ENCODE measurements at places on chromosomes 7 and 10. TPM values are rescaled to one million over a fixed set of nuclear protein-coding genes. Genes with fewer than 3 reads are reported as not detected.

The CXCL12 gene
- total RNA-seq: 16.5 TPM

The UPF2 gene
- 9.6 TPM for total RNA-seq

The FMC1 gene
- 0.25 TPM for total RNA-seq

The DDC gene
- total RNA-seq: not detected

The BPGM gene
- 8.7 TPM for total RNA-seq

The ACBD7 gene
- 1.5 TPM for total RNA-seq

The BMI1 gene
- 31.4 TPM for total RNA-seq

The DRGX gene
- 0.10 TPM for total RNA-seq

The MEOX2 gene
- not detected for total RNA-seq

The FAM241B gene
- total RNA-seq: 4.3 TPM

The FAM237B gene
- not detected for total RNA-seq

The GATAD1 gene
- total RNA-seq: 5.2 TPM

The NEUROD6 gene
- not detected for total RNA-seq

The ASB15 gene
- not detected for total RNA-seq

The CLCN1 gene
- total RNA-seq: not detected

The TNS3 gene
- 27.6 TPM for total RNA-seq

The OGDHL gene
- total RNA-seq: not detected

The ZCCHC24 gene
- total RNA-seq: 17.8 TPM

The ABCB1 gene
- total RNA-seq: 0.81 TPM

The AKR1C1 gene
- total RNA-seq: 74.0 TPM

The HOXA11 gene
- total RNA-seq: 3.2 TPM

The SCART1 gene
- 1.5 TPM for total RNA-seq

The NUPR2 gene
- total RNA-seq: not detected

The WDFY4 gene
- total RNA-seq: 0.63 TPM

The SLC39A12 gene
- total RNA-seq: 0.23 TPM

The MKX gene
- total RNA-seq: 33.7 TPM

The TMEM229A gene
- not detected for total RNA-seq

The PCLO gene
- not detected for total RNA-seq

The NPFFR1 gene
- total RNA-seq: not detected

The APBB1IP gene
- not detected for total RNA-seq

The NUTM2A gene
- 0.10 TPM for total RNA-seq

The OPN1SW gene
- not detected for total RNA-seq

The PDE6C gene
- total RNA-seq: not detected

The TRPV5 gene
- not detected for total RNA-seq

The ENTPD7 gene
- 9.8 TPM for total RNA-seq

The PANK1 gene
- total RNA-seq: 3.9 TPM

The NPY gene
- total RNA-seq: not detected

The TAS2R41 gene
- total RNA-seq: not detected

The DGKI gene
- 0.12 TPM for total RNA-seq

The CPXM2 gene
- total RNA-seq: 0.52 TPM

All from MG63 (cell line).